ENCODE measurements at places on chromosomes 7 and 10. TPM values are rescaled to one million over a fixed set of nuclear protein-coding genes. Genes with fewer than 3 reads are reported as not detected.

DNA sequence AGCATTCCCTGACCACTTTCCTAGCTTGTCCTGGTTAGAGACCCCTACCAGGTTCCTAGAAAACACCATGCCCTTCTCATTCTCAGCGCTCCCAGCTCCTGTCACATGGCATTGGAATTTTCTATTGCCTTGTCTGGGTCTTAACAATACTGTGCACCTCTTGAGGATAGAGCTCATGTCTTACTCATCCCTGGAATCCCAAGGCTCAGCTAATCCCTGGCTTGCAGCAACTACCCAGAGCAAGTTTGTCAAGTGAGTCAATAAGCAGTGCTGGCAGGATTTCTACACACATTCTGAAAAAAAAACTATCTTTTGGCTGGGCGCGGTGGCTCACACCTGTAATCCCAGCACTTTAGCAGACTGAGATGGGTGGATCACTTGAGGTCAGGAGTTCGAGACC is 11.7 kb upstream of the PRDX3 start:
- H3K36me3 ChIP-seq = no peaks in the 10 kb centered on the region
- no peak overlapping the region for H3K4me3 ChIP-seq
- peaks cover 6% of the 10 kb centered on the region for H3K4me1 ChIP-seq
- H3K27ac ChIP-seq = no peak overlapping the region

DNA sequence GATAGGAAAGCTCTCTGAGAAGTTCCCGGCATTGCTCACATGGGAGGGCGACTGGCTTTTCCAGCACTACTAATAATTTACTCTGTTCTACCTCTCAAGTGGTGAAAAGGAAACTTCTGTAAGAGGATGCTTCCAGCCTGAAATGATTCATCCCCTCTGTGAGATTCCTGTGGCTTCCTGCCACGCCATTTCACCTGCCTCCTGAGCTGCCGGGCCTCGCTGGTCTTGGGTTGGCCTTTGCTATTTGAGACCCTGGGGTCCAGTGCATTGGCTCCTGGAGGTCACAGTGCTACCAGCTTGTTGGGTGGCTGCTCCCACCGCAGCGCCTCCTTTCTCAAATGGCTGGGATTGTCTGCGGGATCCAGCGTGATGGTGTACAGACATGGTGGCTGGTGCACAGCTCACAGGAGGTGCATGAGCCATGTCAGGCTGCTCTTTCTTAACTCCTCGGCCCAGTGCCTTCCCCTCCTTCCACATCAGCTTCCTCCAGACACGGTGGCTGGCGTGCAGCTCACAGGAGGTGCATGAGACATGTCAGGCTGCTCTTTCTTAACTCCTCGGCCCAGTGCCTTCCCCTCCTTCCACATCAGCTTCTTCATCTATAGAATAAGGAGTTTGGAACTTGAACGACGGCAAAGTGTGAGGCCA is 42.9 kb upstream of the PCBD1 start:
- H3K27ac ChIP-seq = no peak overlapping the region
- H3K27me3 ChIP-seq = no peaks in the 10 kb centered on the region
- H3K36me3 ChIP-seq = no peaks in the 10 kb centered on the region
- no peak overlapping the region for H3K4me3 ChIP-seq

DNA sequence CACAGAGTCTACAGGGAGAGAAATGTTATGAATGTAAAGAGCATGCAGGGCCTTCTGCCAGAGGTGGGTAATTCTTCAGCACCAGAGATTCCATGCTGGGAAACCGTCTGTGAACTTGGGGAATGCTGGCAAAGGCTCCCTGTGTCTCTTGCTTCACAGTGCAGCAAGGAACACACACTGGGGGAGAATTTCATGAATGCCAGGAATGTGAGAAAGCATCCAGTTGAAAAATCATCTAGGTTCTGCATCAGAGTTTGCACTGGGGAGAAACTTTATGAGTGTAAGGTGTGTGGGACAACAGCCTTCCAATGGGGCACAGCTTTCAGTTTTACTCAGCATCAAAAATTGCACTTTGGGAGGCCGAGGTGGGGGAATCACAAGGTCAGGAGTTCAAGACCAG is 224.3 kb upstream of the IGFBP3 start:
- no peak for DNase-seq
- no peaks in the 10 kb centered on the region for H3K27me3 ChIP-seq
- H3K27ac ChIP-seq = no peak overlapping the region
- no peaks in the 10 kb centered on the region for H3K4me1 ChIP-seq

DNA sequence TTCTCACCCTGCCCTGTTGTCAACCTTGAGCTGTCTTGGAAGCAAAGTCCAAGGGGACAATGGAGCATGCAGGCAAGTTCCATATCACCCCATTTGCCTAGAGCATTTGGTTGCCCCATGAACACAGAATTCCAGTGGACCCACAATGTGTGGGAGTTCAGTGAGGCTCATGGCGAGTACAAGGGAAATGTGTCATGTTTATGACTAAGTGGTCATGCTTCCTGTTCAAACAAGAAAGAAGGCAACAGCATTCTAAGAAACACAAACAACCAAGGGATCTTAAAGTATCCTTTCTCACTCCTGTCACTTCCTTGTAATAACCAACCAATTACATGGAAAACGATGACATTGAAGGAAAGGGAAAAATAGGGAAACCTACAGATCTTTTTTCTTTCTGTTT is 513.0 kb downstream of the INHBA start:
- no peak overlapping the region for H3K27ac ChIP-seq
- no peak for DNase-seq
- no peaks in the 10 kb centered on the region for H3K27me3 ChIP-seq
- H3K4me1 ChIP-seq = no peaks in the 10 kb centered on the region
- H3K4me3 ChIP-seq = no peak overlapping the region

GRCh38 chr7:24075426-24075810 is 208.6 kb upstream of the NPY start:
- H3K36me3 ChIP-seq = no peaks in the 10 kb centered on the region
- no peaks in the 10 kb centered on the region for H3K4me1 ChIP-seq
- H3K27me3 ChIP-seq = no peaks in the 10 kb centered on the region
- no peak overlapping the region for H3K4me3 ChIP-seq
- DNase-seq = no peak
- H3K27ac ChIP-seq = no peak overlapping the region

- no peaks in the 10 kb centered on the region for H3K27me3 ChIP-seq
- H3K27ac ChIP-seq = no peak overlapping the region
Observed at GRCh38 chr10:87053111-87053510, 33.0 kb downstream of the FAM25A start.

- no peaks in the 10 kb centered on the region for H3K27me3 ChIP-seq
- H3K4me1 ChIP-seq = no peaks in the 10 kb centered on the region
- H3K36me3 ChIP-seq = no peaks in the 10 kb centered on the region
Observed at GRCh38 chr10:120713573-120714205, 137.5 kb upstream of the WDR11 start.

- H3K27me3 ChIP-seq = no peaks in the 10 kb centered on the region
- no peaks in the 10 kb centered on the region for H3K36me3 ChIP-seq
- DNase-seq = no peak
- no peaks in the 10 kb centered on the region for H3K4me1 ChIP-seq
Observed at GRCh38 chr10:49645417-49645816, 31.6 kb downstream of the CHAT start.

DNA sequence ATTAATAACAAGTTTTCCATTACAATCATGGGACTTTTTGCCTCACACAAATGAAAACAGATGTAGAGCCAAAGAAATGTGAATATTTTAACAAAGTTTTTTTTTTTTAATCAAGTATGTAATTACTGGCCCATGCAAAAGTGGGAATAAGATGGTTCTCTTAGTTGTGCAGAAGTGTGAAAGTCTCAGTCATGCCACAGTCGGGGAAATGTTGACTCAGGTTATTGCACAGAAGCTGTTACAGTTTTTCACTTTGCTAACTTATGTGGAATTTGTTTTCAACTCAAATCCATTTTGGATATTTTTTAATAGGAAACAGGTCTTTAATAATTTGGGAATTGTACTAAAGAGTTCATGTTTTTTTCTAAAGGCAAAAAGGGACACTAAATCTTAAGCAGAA is 44.0 kb upstream of the CAV2 start:
- no peak for DNase-seq
- H3K4me1 ChIP-seq = no peaks in the 10 kb centered on the region
- H3K4me3 ChIP-seq = no peak overlapping the region
- no peaks in the 10 kb centered on the region for H3K36me3 ChIP-seq

- H3K27me3 ChIP-seq = no peaks in the 10 kb centered on the region
- no peaks in the 10 kb centered on the region for H3K4me1 ChIP-seq
- no peak overlapping the region for H3K27ac ChIP-seq
- H3K36me3 ChIP-seq = no peaks in the 10 kb centered on the region
Observed at GRCh38 chr10:34102893-34103506, 712.1 kb downstream of the PARD3 start.

GRCh38 chr10:78721231-78721630 is 347.5 kb upstream of the ZMIZ1 start:
- H3K27me3 ChIP-seq = peaks cover 3% of the 10 kb centered on the region
- H3K4me1 ChIP-seq = no peaks in the 10 kb centered on the region
- no peaks in the 10 kb centered on the region for H3K36me3 ChIP-seq
- DNase-seq = no peak
- H3K27ac ChIP-seq = no peak overlapping the region

- no peak overlapping the region for H3K27ac ChIP-seq
- no peaks in the 10 kb centered on the region for H3K4me1 ChIP-seq
Observed at GRCh38 chr7:124856299-124856888, 73.2 kb downstream of the POT1 start.

DNA sequence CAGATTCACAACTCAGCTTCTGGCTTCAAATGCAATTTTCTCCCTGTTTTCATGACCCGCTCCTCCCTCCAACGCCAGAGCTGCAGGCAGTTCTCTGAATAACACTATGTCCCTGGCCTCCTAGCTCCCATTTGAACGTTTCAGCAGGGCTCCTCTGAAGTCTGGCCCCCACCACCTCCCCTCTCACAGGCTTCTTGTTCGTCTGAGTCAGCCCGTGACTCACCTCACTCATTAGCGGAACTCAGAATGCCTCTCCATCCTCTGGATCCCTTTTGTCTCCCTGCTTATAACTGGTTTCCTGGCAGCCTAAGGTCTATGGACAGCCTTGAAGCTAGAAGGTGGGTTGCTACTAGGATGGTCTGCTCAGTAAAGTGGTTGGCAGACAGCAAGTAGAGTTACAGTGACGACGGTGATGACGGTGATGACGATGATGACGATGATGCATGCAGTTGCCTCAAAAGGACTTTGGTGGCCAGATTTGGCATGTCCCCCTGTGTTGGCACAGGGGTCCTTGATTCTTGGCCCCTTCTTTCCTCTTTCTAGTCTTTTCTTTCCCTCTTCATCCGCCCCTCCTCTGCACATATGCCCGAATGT is 83.3 kb upstream of the MKLN1 start:
- no peak overlapping the region for H3K4me3 ChIP-seq
- no peaks in the 10 kb centered on the region for H3K36me3 ChIP-seq
- H3K27me3 ChIP-seq = peaks cover 2% of the 10 kb centered on the region
- no peaks in the 10 kb centered on the region for H3K4me1 ChIP-seq
- DNase-seq = no peak
- no peak overlapping the region for H3K27ac ChIP-seq

DNA sequence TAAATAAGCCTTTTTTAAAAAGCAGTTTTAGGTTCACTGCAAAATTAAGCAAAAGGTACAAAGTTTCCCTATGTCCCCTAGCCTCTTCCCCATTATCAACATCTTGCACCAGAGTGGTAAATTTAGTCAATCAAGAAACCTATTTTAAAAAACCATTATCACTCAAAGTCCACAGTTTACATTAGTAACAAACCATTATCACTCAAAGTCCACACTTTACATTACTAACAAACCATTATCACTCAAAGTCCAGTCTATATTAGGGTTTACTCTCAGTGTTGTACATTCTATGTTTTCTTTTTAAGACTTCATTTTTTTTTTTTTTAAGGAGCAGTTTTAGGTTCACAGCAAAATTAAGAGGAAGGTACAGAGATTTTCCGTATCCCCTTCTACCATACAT is 74.1 kb upstream of the GPR37 start:
- no peak overlapping the region for H3K4me3 ChIP-seq
- H3K36me3 ChIP-seq = peaks cover 9% of the 10 kb centered on the region
- no peak for DNase-seq
- H3K4me1 ChIP-seq = no peaks in the 10 kb centered on the region
- H3K27ac ChIP-seq = no peak overlapping the region

DNA sequence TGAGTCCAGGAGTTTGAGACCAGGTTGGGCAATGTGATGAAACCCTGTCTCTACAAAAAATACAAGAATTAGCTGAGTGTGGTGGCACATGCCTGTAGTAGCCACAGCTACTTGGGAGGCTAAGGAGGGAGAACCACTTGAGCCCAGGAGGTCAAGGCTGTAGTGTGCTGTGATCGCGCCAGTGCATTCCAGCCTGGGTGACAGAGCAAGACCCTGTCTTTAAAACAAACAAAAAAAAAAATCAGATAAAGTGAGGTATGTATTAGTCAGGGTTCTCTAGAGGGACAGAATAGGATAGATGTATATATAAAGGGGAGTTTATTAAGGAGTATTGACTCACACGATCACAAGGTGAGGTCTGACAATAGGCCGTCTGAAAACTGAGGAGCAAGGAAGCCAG is 101.5 kb upstream of the GPR26 start:
- no peak for DNase-seq
- H3K27ac ChIP-seq = no peak overlapping the region
- H3K36me3 ChIP-seq = no peaks in the 10 kb centered on the region
- no peaks in the 10 kb centered on the region for H3K4me1 ChIP-seq

DNA sequence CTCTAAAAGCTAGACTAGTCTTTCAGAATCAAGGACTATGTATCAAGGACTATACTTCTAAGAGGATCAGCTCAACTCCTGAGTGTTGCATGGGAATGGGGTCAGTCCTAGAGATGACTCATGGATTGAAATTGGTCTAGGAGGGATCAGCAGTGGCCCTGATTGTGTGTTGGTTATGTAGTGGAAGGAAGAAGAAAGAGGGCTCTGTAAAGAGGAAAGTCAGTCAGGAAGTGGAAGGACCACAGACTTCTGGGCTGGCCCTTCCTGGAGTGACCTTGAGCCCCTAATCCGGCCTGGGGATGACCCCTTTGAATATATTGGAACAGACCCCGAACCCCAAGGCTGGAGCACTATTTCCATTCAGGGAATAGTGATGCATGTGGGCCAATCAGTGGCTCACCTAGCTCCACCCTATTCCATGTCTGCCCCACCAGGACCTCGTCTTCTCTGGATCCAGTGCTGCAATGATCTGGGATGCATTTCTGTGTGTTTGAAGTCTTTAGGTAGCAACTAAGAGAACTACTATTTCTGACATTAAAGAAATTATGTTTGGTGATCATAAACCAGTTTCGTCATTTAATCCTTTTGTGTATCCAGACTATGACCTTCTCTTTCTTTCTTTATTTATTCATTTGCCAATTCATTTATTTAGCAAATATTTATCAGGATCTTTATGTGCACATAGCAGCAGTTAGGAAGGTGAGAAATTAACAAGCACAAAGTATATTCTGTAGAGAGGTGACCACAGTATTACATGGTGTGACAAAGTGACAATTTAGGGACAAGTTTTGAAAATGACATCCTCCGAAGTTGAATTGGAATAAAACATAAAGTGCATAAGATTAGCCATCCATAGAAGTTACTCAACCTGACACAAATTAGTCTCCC is 48.6 kb upstream of the KIF5B start:
- H3K36me3 ChIP-seq = no peaks in the 10 kb centered on the region
- H3K27ac ChIP-seq = no peak overlapping the region
- peaks cover 8% of the 10 kb centered on the region for H3K27me3 ChIP-seq
- DNase-seq = no peak
- no peak overlapping the region for H3K4me3 ChIP-seq

FMC1 gene
- total RNA-seq = 3.4 TPM

AMPH gene
- total RNA-seq = not detected

AGR3 gene
- total RNA-seq = not detected

LRIT1 gene
- total RNA-seq = not detected

All from CD4-positive, CD25-positive, alpha-beta regulatory T cell (primary cell).